IMR-90 (cell line): ENCODE measurements at places on chromosomes 1 and 21. TPM values are rescaled to one million over a fixed set of nuclear protein-coding genes. Genes with fewer than 3 reads are reported as not detected.
A peak's percentile ranks its signal among the peaks of the same experiment; 100 is the strongest.

GRCh38 chr1:236159704-236160539 lies 17.6 kb downstream of the GPR137B start:
- DNase-seq: no peak

- peak; percentile 54 for DNase-seq
Measured at GRCh38 chr1:77817368-77818209, 38.1 kb downstream of the MIGA1 start.

DNA sequence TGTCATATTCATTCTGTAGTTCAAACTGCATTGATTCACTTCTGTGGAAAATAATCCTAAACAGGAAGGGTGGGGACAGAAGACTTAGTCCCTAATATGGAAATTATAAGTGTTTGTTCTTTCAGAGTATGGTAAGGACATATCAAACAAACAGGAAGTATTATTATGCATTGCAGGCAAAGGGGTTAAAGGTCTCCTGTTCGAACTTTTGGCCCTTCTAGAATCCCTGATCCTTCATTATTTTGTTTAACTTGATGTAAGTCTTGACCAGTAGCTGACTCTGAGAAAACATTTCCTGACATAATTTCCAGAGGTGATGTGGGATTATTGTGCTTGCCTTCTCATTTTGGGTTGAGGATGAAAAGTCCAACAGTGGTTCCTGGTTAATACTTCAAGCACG lies 215.4 kb upstream of the ADGRL2 start:
- no peak for DNase-seq

DNA sequence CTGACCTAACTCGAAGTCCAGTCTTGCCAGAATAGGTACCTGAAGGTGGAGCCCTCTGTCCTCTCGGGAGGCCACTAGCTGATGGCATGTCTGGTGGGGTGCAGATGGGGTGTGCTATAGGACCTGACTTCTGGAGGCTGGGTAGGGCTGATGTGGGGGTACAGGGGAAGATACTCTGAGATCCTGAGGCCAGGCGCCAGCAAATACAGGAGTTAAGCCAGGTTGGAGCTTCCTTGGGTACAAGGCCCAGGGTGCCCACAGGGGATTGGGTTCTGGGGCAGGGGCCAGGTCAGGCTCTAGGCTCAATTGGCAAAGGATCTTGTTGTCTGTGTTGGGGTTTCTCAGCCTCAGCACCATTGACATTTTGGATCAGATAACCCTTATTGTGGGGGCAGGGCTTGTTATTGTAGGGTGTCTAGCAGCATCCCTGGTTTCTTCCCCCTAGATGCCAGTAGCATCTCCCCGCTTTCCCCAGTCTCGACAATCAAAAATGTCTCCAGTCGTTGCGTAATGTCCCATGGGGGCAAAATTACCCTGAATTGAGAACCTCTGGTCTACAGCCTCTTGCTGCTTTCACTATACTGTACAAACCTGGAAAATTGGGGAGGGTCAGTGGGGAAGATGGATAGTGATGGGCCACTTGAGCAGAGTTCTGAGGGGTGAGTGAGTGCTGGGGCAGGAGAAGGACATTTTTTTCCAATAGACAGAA lies 9.2 kb downstream of the PTPRF start:
- DNase-seq: no peak

GRCh38 chr1:176055398-176055797 lies 151.7 kb downstream of the COP1 start:
- DNase-seq: no peak

DNA sequence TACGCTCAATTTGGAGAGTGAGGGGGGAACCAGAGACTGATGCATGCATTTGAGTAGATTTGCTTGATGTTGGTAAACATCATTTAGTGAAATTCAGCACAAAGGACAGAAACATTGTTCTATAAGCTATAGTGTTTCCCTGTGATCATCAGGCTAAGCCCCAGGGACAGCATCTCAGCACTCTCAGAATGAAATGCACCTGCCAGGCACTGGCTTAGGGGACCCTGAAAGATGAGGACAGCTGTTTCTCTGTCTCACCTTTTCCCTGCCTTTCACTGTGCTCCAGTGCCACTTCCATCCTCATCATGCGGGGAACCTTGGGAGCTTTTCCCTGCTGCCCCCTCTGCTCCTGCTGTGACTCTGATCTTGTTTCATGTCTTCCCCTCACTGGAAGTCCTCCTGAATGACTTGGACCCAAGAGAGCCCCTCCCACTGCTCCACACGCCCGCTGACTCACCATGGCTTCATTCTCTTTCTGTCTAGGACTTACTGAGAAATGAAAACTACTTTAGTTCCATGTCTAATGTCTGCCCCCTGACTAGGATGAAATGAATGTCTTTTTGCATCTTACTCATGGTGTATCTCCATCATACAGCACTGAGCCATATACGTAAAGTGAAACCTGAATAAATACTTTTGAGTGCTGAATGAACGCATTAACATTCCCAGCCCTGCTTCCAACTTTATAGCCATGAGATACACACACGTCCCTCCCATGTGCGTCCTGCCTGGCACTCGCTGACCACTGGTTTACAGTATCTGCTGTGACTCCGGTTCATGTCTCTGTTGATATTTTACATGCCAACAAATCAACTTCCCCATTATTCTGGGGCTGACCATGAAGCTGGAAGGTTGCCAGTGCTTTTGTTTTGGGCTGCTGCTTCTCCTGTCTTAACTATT lies 182.0 kb downstream of the PCP4 start:
- peak; percentile 11 for DNase-seq

GRCh38 chr1:14350197-14350596 lies 248.3 kb upstream of the KAZN start:
- no peak for DNase-seq

Gene DENND2C
- 2.2 and 3.1 TPM in 2 replicates for total RNA-seq

Gene PLOD1
- 236 and 283 TPM in 2 replicates for total RNA-seq

Gene IL22RA1
- not detected in 2 replicates for total RNA-seq
